ENCODE measurements at places on chromosomes 3 and 15.

DNA sequence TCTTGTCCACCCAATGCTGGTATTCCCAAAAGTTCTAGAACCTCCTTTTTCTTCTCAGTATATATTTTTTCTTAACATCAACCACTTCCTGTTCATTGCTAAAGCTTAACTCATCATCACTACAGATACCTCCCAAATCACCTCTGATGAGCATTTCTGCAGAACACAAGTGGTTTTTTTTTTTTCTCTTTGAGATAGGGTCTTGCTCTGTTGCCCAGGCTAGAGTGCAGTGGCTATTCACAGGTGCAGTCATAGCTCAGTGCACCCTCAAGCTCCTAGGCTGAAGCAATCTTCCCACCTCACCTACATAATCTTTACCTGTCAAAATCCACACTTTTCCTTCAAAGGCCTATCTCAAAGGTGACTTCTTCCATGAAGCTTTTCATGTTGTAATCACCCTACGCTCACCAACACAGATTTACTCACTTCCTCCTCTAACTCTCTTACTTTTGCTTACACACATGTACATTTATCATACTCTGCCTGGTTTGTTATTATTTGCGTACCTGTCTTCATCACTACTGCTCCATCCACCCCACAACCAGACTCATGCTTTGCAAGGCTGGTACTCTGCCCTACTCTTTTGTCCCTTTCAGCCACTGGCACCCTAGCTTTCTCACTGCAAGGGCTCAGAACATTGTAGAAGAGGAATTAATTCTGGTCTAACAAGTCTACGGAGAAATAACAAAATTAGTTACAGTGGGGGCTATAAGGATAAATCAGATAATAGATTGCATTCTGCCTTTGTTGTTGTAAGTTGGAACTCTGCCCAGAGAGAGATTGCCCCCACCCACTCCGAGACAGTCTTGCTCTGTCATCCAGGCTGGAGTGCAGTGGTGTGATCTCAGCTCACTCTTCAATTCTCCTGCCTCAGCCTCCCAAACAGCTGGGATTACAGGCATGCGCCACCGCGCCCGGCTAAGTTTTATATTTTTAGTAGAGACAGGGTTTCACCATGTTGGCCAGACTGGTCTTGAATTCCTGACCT is 27.5 kb downstream of the HERC1 start:
- no peak for DNase-seq

GRCh38 chr3:113043686-113044085 is 52.9 kb downstream of the GTPBP8 start:
- no peak for DNase-seq

DNA sequence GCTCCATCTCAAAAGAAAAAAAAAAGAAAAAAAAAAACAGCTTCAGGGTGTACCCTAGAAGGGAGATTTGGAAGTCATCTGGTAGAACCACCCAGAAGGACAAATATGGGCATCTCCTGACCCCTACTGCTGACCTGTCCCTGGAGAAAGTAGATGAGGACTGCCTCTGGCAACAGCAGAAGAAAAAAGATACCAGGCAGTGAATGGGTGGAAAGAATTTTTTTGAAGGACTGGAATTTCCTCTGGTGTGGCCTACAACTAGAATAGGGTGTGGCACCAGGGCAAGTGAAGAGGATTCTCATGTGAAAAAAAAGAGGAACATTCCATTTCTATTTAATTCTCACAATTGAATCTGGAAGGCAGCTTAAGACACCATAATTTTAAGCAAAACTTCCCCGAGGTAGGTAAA is 3.1 kb downstream of the ANXA2 start:
- peak; percentile 43 for DNase-seq

DNA sequence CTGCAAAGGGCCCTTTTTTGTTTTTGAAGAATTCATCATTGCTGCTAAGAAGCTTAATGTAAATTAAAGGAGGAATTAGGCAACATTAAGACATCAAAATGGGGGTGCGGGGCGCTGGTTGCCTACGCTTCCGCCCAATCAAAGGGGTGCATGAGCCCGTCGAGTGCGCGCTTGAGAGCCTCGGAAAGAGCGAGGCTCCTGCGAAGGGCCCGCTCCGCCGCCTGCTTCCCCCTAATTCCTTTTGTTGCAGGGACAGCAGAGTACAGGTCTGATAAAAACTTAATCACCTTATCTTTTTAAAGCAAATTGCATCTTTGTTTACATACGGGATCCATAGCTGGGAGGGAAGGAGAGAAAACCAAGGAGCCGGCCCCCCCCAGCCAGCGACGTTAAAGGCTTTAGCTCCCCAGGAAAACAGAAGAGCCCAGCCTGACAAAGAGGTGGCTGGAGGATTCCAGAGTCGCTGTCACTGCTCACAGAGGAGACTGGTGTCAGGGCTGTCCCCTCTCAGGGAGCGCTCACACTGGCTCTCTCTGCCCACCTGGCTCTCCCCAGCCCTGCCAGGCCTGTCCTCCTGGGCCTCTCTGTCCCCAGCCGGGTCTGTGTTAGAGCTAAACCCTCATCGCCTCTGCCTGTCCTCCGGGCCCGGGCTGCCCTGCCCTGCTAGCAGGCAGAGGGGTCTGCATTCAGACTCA is 67.3 kb downstream of the DNAJB8 start:
- DNase-seq: no peak

GRCh38 chr3:152334761-152335160 is 66.0 kb downstream of the MBNL1 start:
- no peak for DNase-seq

DNA sequence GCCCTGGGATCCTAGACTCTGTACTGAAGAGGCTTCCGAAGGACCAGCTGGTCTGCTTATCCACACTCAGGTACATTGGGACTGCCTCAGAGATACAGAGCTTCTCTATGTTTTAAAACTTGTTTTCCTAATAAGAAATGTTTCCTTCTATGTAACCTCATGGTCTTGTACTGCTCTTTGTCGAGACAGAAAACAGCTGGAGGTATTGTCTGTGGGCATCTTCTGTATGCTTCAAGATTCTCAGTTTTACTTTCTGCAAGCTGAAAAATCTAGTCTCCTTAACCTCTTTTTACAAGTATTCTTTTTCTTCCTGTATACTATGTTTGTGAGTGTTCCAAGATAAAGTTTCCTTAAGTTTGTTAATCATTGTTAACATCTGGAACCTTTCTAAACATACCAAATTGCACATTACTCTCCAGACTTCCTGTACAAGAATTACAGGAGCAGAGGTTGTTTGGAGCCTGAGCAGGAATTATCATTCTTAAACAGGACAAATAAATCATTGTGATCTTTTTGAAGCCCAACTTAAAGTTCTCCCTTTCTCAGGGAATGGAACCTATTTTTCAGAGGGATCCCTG is 358.3 kb upstream of the CFAP20DC start:
- DNase-seq: no peak

DNA sequence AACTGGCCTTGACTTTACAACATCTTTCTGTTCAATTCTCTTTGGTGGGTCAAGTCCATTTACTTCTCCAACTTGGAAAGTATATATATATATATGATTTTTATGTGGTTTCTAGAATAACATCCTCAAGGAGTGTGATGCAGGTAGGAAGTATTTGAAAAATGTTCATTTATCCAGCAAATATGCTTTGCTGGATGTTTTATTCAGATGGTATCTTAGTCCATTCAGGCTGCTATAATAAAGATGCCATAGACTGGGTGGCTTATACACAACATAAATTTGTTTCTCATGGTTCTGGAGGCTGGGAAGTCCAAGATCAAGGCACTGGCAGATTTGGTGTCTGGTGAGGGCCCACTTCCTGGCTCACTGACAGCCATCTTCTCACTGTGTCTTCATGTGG is 168.7 kb upstream of the RASGRP1 start:
- DNase-seq: peak; percentile 57

- no peak for DNase-seq
These were observed 240.7 kb upstream of the TBC1D5 start for GRCh38 chr3:17983106-17983505.

DNA sequence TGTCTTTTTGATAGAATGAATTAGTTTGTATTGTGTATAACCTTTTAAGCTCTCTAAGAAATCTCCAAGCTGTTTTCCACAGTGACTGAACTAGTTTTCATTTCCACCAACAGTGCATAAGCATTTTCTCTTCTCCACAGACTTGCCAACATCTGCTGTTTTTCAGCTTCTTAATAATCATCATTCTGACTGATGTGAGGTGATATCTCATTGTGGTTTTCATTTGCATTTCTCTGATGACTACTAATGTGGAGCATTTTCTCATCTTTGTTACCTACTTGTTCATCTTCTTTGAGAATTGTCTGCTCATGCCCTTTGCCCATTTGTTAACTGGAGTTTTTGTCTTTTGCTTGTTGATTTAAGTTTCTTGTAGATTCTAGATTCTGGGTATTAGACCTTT is 777.5 kb downstream of the OTOL1 start:
- no peak for DNase-seq

- no peak for DNase-seq
These were observed 168.4 kb upstream of the BCL6 start for GRCh38 chr3:187913617-187914033.

- peak; percentile 19 for DNase-seq
These were observed 280.0 kb upstream of the P2RY1 start for GRCh38 chr3:152554980-152555379.

DNA sequence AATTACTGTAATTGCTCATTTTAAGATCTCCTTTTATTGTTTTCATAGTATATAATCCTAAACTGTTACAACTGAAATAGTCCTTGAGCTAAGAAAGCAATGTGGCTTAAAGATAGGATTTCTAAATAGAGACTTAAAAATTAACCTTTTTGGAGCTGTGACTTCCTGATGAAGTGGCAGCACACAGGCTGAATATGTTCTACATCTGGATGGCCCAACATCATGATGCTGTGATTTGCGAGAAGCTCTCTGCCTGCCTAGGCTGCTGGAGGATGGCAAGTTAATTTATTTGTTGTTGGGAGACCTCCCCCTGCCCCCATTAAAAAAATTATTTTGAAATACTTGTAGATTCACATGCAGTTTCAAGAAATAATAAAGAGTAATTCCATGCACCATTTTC is 134.5 kb downstream of the IGF1R start:
- DNase-seq: no peak

- DNase-seq: no peak
These were observed 75.7 kb upstream of the BNIP2 start for GRCh38 chr15:59764775-59765174.

- DNase-seq: no peak
These were observed 555.1 kb upstream of the NAALADL2 start for GRCh38 chr3:174303907-174304560.

- DNase-seq: no peak
These were observed 77.0 kb downstream of the SLC9A9 start for GRCh38 chr3:143771258-143771657.

- DNase-seq: peak; percentile 59
These were observed 26.8 kb upstream of the OCA2 start for GRCh38 chr15:28125673-28126651.

DNA sequence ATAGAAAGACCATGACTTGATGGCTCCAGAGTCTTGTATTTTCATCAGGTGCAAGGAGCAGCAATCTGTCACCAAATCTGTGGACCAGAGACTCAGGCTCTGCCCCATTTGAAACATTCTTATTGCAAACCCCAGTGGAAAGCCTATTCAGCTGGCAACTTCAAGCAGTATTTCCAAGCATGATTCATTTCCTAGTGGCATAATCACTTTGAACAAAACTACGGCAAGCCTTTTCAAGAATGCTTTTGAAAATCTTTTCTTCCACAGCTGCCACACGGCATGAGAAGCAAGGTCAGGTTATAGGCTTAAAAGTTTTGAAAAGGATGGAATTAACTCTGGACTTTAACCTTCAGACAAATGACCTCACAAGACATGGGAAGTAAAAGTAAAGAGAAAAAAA is 122.0 kb upstream of the BFSP2 start:
- peak; percentile 30 for DNase-seq

DNA sequence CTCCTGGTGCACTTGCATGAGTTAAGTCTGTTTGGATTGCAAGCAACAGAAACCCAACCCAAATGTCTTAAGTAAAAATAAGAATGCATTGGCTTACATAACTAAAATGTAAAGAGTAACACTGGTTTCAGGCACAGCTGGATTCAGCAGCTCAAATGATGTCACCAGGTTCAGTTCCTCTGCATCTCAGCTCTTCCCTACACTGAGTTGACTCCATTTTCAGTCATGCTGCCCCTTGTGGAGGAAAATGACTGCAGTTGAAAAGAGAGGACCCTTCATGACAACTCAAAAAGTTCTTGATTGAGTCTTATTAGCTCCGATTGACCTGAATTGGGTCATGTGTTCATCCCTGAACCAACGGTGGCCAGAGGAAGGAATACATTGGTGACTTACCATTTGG is 138.5 kb upstream of the ABI3BP start:
- DNase-seq: no peak
